NCI-H187 (cell line): ENCODE measurements at places on chromosomes 11 and 22.

- no peak for DNase-seq
Measured at GRCh38 chr11:134082990-134083389, 14.1 kb downstream of the JAM3 start.

- no peak for DNase-seq
Measured at GRCh38 chr11:133935551-133935910, 21.2 kb downstream of the IGSF9B start.

DNA sequence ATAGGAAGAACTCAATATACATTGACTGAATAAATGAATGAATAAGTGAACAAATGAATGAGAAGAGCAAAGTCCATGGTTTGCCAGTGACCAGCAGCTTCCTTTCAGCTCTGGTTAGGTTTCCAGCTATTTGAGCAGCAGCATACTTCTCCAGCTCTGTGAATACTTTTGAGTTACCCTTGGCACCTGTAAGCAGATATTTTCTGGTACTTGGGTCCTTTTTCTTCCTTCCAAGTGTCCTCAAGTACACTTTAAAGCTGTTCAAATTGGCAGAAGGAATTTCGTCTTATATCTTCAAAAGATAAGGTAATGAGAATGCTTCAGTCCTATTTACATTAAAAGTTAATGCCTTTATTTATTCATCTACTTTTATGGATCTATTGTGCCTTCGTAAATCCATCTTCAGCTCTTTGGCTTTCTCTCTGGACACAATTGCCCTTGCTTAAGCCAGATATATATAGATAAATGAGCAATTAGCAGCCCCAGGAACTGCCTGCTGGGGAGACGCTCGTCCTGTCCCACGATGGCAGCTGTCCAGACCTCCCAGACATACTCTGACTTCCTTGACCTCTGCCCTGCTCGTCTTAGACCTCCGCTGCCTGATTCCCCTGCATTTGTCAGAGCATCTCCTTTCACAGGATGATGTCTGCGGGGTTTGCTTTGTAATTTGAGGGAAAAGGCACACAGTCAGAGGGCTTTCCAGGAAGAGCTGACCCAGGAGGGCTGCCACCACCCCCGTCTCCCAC is 926.3 kb downstream of the OPCML start:
- no peak for DNase-seq

DNA sequence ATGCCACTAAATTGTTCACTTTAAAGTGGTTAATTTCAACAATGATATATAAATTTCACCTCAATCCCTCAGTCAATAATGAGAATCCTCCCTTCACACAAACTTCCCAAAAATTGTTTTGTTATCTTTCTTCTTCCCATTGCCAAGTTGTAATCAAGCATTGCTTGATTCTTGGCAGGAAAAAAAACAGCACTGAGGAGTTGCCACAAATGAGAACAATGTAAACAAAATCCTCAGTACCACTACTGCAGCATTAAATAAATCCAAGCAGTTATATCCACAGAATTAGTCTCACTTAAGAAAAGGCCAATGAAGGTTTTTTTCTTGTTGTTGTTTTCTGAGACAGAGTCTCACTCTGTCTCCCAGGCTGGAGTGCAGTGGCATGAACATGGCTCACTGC is 38.2 kb downstream of the FAM168A start:
- DNase-seq = no peak

- DNase-seq = no peak
Measured at GRCh38 chr11:104531075-104531474, 367.1 kb upstream of the PDGFD start.
